Right ventricle myocardium inferior (tissue), 1 donor: ENCODE measurements at places on chromosomes 1 and 21.

DNA sequence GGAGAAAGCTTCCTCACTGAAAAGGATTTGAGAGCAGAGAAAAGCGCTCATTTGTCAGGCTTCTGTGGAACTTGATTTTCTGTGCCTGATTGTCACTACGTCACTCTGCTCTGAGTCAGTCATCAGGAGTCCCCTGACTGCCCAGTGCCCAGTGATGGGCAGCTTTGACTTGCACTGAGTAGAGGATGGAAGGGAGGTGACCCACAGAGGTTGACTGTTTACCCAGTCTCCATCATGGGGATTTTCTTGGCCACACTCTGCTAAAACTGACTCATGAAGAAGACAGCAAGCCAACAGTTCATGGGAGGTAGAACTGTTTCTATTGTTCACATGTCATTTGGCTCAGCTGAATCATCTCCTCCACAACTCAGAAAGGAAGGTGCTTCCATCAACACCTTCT lies 82.1 kb upstream of the DUSP10 start:
- no peak for DNase-seq

GRCh38 chr1:76786222-76786621 lies 81.1 kb upstream of the ST6GALNAC5 start:
- DNase-seq = no peak

DNA sequence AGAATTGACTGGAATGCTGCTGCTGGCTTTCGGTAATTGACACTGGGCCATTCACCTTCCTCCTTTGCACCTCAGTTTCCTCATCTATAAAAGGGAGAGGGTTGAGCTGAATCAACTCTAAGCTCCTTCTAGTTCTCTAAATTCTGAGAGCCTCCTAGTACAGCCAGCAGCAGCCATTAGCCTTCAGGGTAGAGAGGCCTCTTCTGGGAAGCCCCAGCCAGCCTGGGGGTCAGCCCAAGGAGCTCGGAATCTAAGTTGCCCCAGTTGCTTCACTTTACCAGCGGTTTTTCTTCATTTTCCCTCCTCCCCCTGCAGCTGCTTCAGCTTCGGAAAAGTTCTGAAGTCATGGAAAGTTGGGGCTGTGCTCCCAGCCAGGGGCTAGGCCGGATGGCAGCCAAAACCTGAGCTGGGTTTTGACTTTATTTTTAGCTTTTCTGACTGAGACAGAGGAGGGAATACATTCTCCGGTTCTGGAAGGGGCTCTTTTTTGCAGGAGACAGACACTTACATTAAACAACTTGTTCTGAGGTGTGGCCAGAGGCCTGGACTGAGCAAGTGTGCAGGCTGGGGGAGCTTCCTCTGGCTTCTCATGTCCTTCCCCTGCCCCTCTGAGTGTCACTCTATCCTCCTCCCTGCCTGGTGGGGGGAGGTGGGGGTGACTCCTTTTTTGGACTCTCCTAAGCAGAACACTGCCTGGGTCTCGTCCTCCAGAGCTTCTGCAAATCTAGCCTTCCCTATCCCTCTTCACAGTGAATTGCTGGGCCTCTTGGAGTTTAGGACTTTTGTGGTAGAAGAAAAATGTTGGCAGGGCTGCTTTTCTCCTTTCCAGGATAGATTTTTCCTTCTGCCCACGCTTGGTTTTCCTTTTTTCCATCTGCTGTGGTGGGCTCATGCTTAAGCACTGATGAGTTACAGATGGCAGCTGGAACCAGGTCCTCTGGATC lies 14.4 kb downstream of the LMNA start:
- peak; percentile 67 for DNase-seq

GRCh38 chr1:94629259-94630181 lies 88.0 kb upstream of the F3 start:
- DNase-seq = no peak

GRCh38 chr1:86875722-86876121 lies 38.2 kb downstream of the SELENOF start:
- no peak for DNase-seq

DNA sequence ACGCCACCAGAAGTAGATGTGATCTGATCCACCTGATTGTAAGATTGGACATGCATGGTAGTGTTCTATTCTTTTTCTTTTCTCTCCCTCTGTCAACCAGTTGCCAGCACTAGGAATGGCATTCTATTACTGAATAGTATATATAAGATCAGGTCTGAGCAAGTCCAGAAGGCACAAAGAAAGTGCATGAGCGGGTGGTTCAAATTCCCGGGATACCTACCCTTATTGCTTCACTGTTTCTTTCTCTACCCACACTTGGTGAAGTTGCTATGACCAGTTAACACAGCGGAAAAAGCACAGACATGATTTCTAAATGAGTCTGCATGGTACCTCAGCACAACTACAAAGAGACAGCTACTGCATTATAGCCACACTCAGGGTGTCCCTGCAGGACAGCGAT lies 64.0 kb downstream of the SLC9A1 start:
- DNase-seq = no peak

DNA sequence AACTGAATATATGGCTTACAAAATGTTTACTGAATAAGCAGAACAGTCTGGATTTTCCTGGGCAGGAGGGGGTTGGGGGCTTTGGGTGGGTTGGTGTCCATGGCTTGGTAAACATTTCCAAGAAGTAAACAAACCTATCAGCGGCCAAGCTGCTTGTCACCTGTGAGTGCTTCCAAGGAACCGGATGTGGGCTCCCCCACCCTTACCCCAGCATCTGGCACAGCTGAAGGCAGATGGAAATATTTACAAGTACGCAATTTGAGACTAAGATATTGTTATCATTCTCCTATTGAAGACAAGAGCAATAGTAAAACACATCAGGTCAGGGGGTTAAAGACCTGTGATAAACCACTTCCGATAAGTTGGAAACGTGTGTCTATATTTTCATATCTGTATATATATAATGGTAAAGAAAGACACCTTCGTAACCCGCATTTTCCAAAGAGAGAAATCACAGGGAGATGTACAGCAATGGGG lies at the start of gene CLCA1:
Gene CLCA1 (plus strand): TSS at position 427 of the 477 bp plus-strand sequence. CDS start 45 bp downstream, at position 472.
- no peak for DNase-seq

GRCh38 chr1:91487469-91487868 lies 13.2 kb upstream of the CDC7 start:
- no peak for DNase-seq

DNA sequence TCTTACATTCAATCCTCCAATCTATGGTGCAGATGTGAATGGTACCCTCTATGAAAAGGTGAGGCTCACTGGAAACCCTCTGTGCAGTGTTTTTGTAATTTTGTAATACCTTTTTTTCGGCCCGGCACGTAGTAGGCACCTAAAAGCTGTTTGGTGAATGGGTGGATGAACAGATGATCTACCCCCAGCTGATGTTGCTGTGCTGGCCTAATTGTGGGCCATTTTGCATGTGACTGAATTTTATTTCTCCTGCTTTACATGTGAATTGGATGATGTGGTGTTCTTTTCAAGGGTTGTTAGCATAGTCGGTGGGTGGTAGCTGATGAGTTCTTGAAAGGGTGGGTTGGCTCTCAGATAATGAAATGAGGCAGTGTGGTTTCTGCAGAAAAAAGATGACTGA lies 10.4 kb downstream of the KDM4A start:
- no peak for DNase-seq

DNA sequence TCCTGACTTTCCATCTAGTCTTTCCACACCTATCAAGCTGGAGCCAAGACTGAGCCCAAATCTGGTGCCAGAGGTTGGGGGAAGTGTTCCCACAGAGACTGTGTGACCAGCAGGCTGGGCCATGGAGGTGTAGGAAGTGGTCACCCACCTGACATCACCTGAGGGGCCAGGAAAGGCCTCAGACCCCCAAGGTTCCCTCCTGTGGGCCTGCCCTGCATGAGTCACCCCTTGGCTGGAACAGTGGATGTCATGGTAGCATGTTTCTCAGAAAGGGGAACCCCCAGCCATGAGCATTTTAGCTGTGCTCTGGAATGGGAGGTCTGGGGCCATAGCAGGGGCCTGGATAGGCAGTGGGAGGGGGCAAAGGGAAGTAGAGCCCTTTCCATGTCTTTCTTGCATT lies 5.7 kb upstream of the TNFRSF8 start:
- DNase-seq = no peak

- peak; percentile 16 for DNase-seq
Observed at GRCh38 chr1:16677552-16678431, 11.0 kb upstream of the RNU1-3 start.

- no peak for DNase-seq
Observed at GRCh38 chr1:190303501-190303900, 174.2 kb downstream of the BRINP3 start.

DNA sequence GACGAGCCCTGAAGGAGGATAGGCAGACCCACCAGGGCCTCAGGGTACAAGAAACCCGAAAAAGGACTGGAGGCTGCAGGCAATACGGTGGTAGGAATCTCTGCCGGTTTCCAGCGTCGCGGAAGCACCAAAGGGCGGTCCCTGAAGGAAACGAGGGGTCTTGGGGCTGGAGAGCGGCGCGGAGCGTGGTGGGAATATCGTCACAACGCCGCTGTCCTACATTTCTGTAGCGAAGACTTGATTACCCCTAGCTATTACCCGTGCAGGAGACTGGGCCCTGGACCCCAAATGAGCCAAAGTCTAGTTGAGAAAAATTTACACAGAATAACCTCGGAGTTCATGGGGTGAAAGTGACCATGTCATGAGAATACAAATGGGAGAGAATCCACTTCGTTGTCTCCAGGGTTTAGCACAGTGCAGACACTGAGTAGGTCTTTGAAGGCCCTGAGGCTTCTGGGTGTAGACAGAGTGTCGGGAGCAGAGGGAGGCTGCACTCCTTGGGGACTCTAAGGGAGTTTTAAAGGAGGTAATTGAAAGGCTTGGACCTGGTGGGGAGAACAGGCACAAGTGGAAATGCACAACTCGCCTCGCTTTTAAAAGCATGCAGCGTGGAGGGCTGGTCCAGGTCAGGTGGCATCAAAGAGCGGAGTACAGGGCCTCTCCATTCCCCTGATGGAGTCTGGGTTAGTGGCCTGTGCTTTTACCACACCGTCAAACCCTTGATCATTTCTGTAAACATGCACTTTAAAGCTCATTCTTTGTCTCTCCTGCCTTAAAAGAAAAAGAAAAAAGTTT lies 1.5 kb downstream of the ATP1A1 start:
- DNase-seq = peak; percentile 61
